ENCODE measurements at places on chromosomes 1 and 21.

- no peak for DNase-seq
Observed at GRCh38 chr21:37414292-37415253, 48.0 kb downstream of the DYRK1A start.

GRCh38 chr21:41366522-41367151 lies 4.8 kb downstream of the MX2 start:
- no peak for DNase-seq

DNA sequence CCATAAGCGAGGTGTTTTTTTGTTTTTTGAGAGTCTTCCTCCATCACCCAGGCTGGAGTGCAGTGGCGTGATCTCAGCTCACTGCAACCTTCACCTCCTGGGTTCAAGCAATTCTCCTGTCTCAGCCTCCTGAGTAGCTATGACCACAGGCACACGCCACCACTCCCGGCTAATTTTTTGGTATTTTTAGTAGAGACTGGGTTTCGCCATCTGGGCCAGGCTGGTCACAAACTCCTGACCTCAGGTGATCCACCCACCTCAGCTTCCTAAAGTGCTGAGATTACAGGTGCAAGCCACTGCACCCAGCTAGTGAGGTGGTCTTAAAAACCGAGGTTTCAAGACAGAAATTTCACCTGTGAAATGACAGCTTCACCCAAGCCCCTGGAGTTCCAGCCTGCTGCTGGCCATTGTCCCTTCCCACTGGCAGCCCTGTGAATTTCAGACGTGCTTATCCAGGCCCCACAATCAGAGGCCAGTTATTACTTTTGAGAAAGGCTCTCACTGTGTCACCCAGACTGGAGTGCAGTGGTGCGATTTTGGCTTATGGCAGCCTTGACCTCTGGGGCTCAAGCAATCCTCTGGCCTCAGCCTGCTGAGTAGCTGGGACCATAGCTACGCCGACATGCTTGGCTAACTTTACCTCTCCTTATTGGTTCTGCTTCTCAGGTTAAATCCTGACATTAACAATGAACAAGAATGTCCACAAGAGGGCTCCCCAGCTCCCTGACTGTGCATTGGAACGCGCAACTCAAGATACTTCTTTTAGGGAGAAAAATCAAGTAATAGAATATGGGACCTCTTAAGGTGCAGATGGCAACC lies 19.4 kb downstream of the ENO1 start:
- DNase-seq = peak; percentile 53

- DNase-seq = peak; percentile 10
Observed at GRCh38 chr21:33747420-33747819, 105.1 kb downstream of the ITSN1 start.

GRCh38 chr1:227270554-227270953 lies 47.7 kb downstream of the CDC42BPA start:
- no peak for DNase-seq

DNA sequence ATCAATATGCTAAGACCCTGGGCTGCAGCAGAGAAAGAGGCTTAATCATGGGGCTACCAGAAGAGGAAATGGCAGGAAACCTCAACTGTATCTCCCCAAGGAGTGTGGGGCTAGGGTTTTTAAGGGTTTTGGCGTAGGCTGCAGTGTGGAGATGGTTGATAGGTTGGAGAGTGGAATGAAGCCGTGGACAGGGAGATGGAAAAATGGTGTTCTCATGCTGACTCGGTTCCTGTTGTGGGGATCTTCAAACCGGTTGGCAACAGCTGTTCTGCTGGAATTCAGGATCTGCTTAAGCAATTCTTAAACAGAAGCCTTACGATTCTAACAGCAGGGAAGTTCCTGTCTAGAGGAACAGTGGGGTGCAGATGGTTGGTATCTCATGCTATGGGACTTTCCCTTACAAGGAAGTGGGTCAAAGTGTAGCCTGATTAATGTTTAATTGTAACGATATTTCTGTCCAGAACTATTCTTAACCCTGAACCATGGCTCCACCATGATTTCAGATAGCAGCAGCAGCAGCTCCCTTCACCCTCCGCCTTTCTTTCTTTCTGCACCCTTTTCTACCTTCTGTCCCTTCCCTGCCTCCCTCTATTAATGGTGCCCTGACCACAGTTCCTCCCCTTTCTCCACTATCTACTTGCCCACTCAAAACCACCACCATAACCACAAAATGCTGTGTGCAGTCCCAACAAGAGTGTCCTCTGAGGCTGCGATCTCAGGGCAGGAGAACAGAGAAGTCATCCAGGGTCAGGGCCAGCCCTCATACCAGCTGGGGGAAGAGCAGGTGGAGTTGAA lies 30.8 kb downstream of the RSPH1 start:
- no peak for DNase-seq

GRCh38 chr1:118340928-118341910 lies 156.2 kb upstream of the SPAG17 start:
- DNase-seq = no peak

DNA sequence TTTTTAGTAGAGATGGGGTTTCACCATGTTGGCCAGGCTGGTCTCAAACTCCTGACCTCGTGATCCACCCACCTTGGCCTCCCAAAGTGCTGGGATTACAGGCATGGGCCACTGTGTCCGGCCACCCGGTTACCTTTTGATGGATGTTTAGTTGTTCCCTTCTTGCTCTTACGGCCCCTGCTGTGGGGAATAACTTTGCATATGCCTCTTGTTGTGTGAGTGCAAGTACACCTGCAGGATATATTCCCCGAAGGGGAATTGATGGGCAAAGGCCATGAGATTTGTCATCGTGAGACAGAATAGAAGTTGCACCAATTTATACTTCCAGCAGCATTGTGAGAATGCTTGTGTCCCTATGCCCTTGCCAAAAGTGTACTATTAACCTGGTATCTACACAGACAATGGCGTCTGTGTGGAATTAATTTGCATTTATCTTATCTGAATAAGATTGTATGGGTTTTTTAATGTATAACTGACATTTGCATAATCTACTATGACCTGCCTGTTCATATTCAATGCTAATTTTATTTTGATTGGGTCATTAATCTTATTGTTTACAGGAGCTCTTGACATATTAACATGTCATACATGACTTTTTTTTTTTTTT lies 8.1 kb downstream of the IL6R start:
- no peak for DNase-seq

GRCh38 chr1:248783367-248783766 lies 27.8 kb upstream of the LYPD8 start:
- DNase-seq = no peak
